ENCODE measurements at places on chromosomes 5 and 9.

GRCh38 chr9:7266911-7267595 is 509.3 kb downstream of the KDM4C start:
- no peak for DNase-seq

DNA sequence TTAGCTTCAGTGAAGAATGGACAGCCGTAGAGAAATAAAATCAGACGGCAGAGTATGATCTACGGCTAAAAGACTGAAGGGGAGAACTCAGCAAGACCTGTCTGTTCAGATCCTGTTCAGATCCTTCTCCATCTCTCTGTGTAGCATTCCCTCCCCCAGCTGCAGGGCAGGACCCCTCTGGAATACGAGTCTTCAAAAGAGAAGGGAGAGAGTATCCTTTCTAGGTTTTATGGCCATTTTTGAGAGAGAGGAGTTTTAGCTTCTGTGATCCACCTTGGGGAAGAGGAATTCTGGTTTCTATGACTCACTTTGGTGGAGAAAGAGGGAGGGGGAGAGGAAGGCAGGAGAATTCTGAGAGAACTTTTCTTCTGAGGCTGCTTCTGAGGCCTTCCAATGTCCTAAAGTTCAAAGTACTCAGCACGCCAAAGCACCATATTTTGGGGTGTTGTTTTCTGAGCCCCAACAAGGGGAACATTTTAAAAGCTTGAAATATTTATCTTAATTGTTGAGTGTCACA is 194.4 kb upstream of the TLE4 start:
- DNase-seq = no peak

GRCh38 chr9:7707934-7708333 is 91.6 kb downstream of the DMAC1 start:
- no peak for DNase-seq

- no peak for DNase-seq
These were observed 102.0 kb upstream of the SMC5 start for GRCh38 chr9:70156729-70157128.

DNA sequence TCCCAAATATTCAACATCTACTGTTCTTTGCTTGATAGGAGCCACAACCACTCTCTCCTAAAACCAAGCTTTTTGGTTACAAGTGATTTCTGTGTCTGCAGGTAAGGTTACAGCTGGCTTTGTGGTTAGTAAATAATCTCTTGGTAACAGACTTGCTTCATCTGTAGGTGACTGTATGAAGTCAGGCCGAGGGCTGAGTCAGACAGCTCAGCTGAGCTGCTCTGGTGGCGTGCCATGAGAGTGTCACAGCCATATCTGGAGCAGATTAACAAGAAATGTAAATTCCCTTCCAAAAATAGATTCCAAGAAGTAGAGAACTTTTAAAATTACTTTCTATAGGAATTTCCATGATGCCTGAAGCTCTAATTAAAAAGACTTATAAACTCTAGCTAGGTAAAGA is 23.7 kb upstream of the TAS2R1 start:
- DNase-seq = no peak

GRCh38 chr5:76257897-76258296 is 145.2 kb upstream of the IQGAP2 start:
- DNase-seq = no peak

GRCh38 chr9:126981218-126981617 is 66.6 kb downstream of the RALGPS1 start:
- no peak for DNase-seq
